ENCODE measurements at places on chromosomes 5 and 9. TPM values are rescaled to one million over a fixed set of nuclear protein-coding genes. Genes with fewer than 3 reads are reported as not detected.

Gene RAI14
- 48.4 TPM for total RNA-seq

Gene SPARC
- total RNA-seq = 955 TPM

Gene SPATA31D4
- total RNA-seq = not detected

Gene PROB1
- total RNA-seq = 0.17 TPM

DNA sequence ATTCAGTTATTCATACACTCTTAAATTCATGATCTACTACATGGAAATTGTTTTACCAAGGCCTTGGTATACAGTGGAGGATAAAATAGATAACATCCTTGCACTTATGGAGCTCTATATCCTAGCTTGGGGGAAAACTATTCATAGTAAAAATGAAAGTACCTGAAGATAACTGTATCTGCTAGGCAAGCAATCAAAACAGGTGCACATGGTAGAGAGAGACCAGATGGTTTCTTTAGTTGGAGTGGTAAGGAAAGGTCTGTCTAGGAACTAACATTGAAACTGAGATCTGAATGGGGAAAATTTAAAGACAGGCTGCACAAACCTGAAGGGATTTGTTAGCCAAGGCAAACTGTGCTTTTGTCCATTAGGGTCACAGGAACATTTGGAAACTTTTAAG lies 11.1 kb upstream of the SLCO4C1 start:
- no peak for DNase-seq

DNA sequence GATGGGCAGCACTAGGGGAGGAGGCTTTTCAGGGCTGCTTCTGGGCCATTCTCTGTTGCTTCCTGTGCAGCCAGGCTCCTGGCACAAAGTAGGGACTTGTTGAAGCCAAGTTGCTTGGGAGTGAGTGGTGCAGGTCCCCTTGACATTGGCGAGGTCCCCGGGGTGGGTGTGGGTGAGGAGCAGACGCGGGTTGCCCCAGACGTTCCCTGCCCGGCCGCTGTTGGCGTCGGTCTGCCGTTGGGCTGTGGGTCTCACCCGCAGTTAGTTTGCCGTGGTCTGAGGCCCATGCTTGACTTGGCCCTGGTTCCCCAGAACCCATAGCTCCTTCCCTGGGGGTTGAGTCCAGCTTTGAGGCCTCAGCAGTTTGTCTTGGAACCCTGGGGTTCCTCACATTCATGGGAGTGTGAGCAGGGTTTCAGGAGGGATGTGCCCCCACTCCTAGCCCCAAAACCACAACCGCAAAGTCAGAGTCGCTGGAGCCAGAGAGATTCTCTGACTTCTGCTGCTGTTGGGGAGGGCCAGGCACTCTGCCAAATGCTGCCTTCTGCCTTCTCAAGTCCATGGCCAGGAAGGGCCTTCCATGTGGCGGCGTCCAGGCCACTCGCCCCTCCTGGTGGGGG lies 77.5 kb downstream of the RXRA start:
- DNase-seq = peak; percentile 90

DNA sequence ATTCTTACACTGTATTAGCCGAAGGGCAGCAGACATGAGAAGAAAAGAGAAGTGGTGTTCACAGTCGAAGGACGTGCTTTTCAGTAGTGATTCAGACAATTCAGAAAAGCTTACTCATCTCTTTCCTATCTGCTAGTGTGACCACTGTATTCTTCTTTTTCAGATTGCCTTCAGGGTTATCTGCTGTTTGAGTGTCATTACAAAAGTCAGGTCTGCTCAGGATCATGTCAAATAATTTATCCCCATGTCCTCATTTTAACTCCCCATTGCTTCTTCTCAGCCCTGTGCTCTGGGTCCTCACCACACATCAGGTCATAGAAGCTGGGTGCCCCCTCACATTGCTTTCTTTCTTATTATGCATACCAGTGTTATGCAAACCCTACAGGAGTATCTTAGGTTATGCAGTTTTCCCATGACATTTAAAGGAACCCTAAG lies 394.0 kb downstream of the CETN3 start:
- peak; percentile 46 for DNase-seq

- DNase-seq = no peak
Measured at GRCh38 chr5:165834891-165835290, 2329.5 kb downstream of the MAT2B start.

DNA sequence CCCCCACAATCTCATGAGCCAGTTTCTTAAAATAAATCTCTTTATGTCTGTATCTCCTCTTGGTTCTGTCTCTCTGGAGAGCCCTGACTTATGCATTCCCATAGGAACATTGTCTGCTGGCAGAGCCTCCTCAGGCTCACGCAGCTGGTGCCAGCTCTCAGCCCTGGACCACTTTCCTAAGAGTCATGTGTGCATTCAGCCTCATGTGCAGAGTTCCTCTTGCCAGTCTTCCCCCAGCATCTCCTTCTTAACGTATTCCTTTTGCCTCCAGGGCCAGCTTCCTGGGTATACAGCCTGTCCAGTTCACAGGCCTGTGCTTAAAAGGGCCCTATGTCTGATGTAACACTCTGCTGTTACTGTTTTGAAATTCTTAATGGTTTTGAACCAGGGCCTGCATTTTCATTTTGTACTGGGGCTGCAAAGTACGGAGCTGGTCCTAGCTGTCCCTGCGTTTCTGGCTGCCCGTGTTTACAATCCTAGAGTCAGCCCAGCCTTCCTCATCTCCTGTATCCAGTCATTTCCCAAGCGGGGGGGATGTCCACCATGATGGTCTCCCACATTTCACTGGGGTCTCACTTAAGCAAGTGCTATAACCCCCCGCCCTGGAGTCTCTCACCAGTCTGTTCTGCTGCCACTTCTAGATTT lies 18.1 kb downstream of the ANKRD33B start:
- no peak for DNase-seq

DNA sequence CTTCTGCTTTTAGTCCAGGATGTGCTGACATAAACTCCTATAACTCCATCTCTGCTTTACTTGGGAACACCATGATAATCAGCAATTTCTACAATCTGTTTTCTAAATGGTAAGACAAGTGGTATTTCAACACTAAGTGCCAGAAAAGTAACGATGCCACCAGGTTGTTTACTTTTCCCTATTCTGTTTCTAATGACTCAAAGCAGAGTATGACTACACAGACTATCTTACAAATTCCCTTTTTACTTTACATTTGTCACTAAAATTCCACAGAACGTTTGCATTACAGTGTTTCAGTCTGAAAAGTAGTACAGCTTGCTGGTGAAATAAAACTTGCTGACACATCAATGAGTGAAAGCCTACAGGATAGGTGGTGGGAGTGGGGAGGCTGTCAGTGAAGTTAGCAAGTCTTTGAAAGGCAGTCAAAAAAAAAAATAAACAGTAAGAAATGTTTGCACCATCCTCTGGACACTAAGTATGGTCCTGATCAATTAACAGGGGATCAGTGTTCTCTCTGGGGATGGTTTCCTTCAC lies 186.5 kb downstream of the LURAP1L start:
- DNase-seq = no peak

DNA sequence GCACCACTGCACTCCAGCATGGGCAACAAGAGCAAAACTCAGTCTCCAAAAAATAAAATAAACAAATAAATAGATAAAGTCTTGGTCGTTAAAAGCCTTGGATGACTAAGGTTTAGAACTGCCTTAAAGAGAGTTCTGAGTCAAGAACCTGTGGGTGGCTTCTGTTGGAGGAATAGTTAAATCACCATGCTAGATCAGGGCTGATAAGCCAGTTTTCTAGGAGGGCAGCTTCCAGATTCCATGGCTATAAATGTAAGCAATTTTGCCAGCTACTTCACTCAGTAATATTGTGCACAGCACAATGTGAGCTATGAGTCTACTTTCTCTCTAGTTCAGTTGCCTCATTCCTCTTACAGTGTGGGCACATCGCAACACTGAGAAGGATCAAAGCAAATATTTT lies 242.1 kb upstream of the NUDT12 start:
- DNase-seq = no peak

DNA sequence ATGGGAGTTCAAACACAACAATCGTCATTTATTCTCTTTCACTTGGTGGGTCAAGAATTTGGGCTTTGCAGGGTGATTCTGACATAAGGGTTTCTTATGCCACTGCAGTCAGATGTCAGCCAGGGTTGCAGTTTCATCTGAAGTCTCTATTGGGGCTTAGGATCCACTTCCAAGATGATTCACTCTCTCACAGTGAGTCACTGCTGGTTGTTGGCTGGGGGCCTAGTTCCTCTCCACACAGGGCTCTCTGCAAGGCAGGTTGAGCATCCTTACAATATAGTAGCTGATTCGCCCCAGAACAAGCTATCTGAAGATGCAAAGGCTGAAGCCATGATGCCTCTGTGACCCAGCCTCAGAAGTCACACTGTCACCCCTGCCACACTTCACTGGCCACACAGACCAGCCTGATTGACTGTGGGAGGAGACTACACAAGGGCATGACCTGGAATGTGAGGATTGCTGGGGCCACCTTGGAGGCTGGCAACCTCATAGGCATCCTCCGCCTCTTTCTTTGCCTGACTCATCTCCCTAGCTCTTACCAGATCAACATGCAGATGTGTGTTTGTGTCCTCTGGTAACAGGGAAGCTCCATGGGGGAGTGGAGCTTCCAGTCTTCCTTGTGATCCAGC lies 4.5 kb upstream of the CARD19 start:
- DNase-seq = peak; percentile 82

DNA sequence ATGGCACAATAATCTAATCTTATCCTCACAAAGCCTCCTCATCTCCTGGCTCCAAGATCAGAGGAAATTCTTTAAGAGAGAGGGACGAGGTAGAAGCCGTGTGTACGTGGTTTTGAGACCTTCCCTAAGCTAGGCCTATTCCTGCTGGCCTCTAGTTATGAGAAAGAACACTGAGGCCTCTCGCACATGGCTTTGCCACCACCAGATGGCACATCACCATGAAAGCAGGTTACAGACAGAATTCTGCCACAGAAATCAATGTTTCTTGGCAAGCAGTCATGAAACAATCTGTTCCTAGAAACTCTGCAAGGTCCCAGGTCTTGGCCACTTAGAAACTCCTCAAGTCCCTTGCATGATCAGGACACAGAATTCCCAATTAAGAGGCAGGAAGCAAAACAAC lies 268.2 kb upstream of the TAS2R1 start:
- DNase-seq = peak; percentile 44

DNA sequence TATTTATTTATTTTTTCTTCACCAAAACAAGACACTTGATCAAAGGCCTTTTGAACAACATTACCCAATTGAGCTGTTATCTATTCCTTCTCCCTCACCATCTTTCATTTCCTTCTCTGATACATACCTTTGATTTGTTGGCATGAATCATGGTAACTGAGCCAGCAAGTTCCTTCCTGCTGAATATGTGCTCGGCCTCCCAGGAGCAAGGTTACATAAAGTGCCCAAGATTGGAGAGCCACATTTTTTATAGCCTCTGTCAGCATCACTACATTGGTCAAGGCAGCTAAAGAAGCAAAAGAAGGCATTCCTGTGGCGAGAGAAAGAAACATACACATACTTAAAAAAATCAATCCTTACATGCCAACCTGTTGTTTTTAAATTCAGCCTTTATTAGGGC lies 369.6 kb downstream of the CYLC2 start:
- peak; percentile 93 for DNase-seq

- DNase-seq = peak; percentile 73
Measured at GRCh38 chr5:109690975-109691574, 1.3 kb downstream of the MAN2A1 start.

- DNase-seq = peak; percentile 85
Measured at GRCh38 chr9:24464319-24464951, 81.3 kb downstream of the IZUMO3 start.

- DNase-seq = no peak
Measured at GRCh38 chr5:13027874-13028273, 916.6 kb downstream of the DNAH5 start.

GRCh38 chr5:93967923-93968322 lies 226.5 kb upstream of the POU5F2 start:
- no peak for DNase-seq

- DNase-seq = no peak
Measured at GRCh38 chr9:96169901-96170300, 132.1 kb downstream of the HSD17B3 start.

- no peak for DNase-seq
Measured at GRCh38 chr5:117863586-117864296, 1124.6 kb downstream of the DTWD2 start.

DNA sequence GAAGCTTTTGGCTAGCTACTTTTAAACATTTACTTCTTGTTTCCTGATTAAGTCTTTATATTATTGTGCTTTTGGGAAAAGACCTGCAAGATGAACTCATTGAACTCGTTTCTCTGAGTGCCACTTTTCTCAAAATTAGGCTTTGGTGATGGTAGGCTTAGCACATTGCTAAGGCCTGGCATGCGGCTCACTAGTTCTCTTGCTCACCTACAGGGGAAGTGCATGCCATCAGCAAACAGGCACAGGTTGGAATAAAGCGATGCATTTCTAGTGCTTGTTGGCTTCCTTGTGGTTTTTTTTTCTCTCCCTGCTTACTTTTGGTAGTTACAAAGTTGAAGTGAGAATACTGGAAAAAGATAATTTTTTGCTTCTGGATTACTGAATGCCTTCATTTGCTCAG lies 41.4 kb downstream of the TLE4 start:
- DNase-seq = no peak

- peak; percentile 99 for DNase-seq
Measured at GRCh38 chr5:36151434-36152323, at the start of the genes LMBRD2 and SKP2. Gene LMBRD2 (minus strand): TSS chr5:36151887. CDS start chr5:36143349, 8,538 bp downstream. Gene SKP2 (plus strand): TSS chr5:36152111. CDS start chr5:36152263, 152 bp downstream.

DNA sequence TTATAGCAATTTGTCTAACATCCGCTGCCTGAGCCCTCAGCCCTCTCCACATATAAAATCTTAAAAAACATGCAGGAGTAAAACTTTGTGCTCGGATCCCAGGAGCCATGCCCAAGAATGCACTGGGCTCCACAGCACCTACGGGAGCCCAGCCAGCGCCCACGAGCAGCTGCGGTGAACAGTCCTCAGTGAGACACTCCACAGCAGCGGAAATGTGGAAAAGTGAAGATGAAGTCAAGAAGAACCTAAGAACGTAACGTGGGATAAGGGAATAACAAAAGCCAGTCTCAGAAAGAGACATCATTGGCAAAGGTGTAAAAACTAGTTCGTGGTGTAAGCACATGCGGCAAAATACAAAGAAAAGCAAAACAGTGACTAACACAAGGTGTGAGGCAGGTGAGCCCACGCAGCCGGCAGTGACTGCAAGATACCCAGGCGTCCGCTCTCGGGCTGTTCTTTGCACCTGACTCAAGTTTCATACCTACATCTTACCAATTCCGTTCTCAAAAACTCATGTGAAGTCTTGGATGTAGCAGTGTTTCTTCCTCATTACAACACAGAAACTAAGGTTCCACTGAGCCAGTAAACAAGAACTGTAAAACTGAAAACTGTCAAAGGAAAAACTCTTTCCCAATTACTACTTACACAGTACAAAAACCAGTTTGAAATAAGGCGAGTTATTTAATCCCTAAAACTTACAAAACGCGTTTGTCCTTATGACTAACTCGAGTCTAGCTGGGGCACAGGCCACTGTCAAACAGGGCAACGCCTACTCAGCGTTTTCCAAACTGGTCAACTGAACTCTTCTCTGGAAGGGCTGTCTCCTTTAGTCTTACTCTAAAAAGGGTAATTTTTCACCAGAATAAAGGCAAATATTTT lies 1.7 kb downstream of the CAMSAP1 start:
- DNase-seq = no peak

- DNase-seq = no peak
Measured at GRCh38 chr5:60024104-60024503, 130.6 kb upstream of the PDE4D start.

All from HT1080 (cell line).